NCI-H2029 (cell line): ENCODE measurements at places on chromosomes 6 and 20.
A peak's percentile ranks its signal among the peaks of the same experiment; 100 is the strongest.

GRCh38 chr6:116405652-116406356 lies 35.1 kb downstream of the DSE start:
- DNase-seq = no peak

- no peak for DNase-seq
These were observed 162.8 kb downstream of the TENT5A start for GRCh38 chr6:81589465-81590313.

- DNase-seq = peak; percentile 94
These were observed 84.3 kb upstream of the TMEM181 start for GRCh38 chr6:158475344-158476302.

DNA sequence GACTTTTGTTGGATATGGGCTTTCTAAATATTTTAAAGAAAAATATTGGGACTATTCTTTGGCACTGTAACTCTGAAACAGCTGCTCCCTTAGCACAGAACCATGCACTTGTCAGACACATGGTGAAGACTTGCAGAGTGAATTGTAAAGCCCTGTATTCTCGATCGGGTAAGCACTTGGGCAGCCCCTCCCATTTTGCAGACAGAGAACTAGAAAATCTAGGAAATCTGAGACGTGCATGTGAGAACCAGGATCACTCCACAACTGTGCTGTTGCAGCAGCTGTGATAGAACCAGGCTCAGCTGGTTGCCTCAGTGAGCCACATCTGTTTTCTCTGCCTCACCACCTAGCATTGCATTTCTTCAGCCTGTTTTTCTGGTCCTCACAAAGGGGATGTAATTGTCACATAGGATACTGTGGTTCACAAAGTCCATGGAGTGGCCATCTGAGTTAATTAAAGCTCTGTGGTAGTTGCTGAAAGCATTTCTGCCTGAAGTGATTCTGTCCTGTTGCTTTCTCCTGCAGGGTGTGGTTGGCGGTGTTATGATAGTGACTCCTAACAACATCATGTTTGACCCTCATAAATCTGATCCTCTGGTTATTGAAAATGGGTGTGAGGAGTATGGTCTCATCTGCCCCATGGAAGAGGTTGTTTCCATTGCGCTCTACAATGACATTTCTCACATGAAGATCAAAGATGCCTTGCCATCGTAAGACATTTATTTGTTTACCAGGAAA lies 71.8 kb upstream of the HINT3 start:
- no peak for DNase-seq

DNA sequence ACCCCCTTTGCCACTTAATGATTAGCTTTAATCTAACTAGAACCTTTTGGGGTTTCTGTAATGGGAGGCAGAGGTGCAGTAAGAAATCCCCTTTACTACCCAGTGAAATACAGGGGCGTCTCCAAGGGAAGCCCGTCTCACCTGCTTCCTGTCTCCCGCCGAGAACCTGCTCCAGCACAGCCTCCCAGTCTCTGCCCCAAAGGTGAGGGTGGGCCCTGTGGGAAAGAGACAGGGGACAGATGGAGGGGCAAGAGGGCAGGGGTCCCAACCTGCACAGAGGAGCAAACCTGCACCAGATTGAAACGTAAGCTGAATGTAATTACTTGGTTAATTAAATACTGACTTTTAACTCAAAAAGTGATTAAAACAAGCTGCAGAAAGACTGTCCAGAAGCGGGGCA lies 474.2 kb upstream of the SULF2 start:
- DNase-seq = no peak

GRCh38 chr6:151060096-151060765 lies 179.5 kb upstream of the AKAP12 start:
- DNase-seq = no peak

DNA sequence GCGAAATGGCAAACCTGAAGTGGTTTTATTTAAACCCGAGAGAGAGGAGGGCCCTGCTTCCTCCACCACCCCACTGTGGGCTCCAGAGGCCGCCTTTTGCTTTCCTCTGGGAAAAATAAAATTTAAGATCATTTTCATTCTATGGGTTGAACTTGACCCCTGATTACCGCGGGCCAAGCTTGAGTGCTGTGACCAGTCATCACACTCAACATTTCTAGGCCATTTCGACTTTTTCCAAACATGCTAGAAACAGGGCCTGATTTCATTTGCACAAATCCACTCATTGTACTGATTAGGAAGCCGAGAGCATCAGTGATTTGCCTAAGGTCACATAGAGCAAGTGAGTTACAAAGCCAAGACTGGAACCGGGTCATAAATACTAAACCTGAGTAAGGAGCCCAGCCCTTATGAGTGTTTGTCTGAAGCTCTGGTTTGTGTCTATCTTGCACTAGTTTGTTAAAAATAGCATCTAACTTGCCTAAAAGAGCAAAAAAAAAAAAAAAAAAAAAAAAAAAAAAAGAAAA lies 179.7 kb downstream of the DLL1 start:
- no peak for DNase-seq

DNA sequence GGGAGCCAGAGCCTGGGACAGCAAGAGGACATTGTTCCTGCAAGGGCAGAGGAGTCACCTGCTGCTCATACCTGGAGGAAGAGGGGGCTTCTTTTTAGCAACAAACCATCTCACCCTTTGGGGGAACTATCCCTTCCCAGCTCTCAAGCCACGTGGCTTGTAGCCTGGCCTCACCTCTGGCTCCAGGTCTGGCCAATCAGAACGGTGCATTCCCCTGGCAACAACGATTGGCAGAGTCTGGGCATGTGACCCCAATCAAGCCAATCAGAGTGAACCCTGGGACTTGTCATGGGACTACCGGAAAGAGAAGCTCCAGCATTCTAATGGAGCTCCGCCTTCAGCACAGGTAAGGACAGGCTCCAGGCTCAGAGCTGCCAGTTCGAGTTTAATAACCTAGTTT lies 33.6 kb downstream of the KCNB1 start:
- DNase-seq = no peak

DNA sequence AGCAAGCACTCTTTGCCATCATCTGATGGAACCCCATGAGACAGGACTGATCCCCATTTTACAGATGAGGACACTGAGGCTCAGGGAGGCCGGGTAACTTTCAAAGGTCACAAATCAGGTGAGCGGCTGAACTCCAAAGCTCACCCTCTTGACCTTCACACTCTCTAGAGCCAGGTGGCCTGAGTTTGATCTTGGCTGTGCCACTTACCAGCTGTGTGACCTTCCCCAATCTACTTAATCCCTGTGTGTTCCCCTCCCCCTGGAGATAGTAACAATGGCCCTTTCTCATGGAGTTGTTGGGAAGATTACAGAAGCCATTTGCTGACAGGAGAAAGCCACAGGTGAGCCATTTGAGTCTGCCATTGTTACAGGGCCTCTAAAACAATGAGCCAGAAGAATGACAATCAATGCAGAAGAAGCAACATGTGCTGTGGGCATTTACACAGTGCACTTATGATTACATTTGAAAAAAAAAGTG lies 34.5 kb downstream of the BMP7 start:
- no peak for DNase-seq

GRCh38 chr6:135647521-135647920 lies 150.0 kb upstream of the AHI1 start:
- no peak for DNase-seq

DNA sequence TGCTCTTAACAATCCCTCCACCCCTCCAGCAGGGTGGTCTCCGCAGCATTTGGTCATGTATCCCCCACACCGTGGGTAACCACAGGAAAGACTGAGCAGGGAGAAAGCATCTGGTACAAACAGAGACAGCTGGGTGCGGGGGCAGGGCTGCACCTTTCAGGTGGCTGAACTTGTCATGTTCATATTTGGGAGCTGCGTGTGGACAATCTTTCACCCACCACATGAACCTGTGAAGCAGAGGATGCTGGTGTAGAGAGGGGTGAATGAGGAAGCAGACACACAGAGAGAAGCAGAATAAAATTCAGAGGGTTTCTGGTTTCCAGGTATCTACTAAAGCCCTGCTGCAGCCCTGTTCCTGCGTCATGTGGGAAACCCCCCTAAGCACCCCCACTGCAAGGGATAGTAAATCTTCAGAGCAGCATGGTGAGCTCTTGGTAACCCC lies 8.9 kb downstream of the GFOD1 start:
- DNase-seq = no peak

GRCh38 chr6:37480118-37480736 lies 19.5 kb downstream of the CCDC167 start:
- no peak for DNase-seq

GRCh38 chr6:116102873-116103272 lies 2.2 kb downstream of the NT5DC1 start:
- no peak for DNase-seq

DNA sequence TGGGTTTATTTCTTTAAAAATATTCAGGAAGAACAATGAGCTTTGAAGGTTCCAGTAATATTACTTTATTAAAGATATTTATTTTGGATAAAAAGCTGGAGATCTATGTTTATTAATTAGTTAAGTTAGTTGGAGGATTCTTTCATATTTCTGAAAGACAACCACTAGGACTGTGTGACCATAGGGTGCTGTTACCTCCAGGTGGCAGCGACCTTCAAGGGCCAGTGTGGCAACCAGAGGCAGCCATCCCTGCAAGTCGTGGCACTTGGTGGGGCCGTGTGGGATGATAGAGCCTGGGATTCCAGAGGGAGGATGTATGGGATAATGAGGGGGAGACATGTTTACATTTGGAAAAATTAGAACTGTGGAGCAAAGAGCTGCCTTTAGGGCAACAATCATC lies 95.5 kb upstream of the SCP2D1 start:
- DNase-seq = no peak

DNA sequence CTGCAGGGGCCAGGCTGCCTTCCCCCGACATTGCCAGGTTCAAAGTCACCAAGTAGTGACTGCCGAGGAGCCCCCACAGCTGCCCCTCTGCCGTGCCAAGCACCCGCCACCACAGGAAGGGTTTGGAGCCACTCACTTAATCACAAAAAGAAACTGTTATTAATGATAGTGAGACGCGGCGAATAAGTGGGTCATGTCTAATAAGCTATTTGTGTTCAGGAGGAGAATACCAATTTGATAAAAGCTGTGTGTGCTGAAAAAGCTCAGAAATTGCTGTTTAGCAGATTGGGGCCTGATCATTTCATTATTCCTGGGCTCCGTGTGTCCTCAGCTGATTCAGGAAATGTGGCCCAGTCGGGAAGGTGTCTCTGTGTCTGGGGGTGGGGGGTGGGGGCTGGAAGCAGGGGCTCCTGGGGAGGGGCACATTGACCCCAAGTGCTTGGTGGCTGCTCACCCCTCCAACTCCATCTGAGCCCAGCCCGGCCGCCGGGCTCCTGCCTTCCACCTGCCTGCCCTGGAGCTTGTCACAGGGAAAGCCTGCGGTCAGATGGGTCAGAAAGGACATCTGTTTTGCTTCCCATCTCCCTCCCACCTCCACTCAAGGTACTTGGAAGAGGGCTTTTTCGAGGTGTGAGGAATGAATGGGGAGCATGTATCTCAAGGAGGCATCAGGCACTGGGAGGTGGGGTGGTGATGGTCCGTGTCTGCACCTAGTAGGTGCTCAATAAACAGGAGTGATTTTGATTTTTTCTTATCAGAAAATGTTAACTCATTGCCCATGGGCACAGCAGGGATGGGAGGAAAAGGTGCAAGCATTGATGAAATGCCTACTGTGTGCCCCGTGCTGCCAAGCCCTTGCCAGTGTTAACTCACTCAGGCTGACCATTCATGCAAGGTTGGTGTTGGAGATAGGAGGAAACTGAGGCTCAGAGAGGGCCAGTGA lies 3.0 kb downstream of the VSTM2L start:
- DNase-seq = no peak

DNA sequence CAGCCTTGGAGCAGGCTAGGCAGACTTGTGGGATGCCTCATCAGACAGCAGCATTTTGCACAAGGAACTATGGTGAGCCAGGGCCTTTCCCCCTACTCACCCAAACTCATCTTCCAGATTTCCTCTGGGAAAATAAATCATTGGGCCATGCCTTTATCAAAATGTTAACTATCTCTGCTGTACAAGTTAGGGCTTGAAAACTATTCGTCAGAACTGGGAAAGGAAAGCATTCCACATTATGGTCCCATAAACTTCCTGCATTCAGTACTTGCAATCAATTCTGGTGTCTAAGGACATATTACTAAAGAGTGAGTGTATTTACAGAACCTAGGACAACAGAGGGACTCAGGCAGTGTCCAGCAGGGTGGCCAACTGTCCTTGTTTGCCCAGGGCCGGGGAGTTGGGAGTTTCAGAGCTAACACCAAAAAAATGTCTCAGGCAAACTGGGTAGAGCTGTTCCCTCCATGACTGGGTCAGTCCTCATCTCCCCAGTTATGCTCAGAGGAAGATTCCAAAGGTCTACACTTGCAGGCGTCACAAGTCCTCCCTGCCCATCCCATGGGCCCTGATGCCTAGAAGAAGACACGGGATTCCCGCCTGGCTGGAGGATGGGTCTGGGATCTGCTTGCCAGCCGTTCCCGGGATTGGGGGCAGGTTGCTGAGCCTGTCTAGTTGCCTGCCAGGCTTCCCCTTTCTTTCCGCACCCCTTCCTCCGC lies 72.2 kb downstream of the SLC22A3 start:
- no peak for DNase-seq

DNA sequence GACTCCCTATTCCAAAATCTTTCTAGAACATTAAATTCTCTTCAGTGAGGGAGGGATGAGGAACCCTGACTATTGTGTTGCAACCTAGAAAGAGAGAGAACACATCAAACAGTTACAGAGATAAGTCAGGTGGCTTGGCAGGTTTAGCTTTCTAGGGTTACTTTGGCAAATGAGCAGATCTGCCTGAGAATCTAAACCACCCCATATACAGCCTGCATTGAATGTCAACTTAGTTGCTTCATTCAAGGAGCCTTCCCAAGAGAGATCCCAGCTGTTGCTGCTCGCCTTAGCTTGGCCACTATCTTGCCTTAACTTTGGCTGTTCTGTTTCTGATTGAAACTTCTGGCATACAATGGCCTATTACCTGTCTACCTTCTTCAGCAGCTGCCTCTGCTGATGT lies 74.7 kb upstream of the TCF21 start:
- no peak for DNase-seq

DNA sequence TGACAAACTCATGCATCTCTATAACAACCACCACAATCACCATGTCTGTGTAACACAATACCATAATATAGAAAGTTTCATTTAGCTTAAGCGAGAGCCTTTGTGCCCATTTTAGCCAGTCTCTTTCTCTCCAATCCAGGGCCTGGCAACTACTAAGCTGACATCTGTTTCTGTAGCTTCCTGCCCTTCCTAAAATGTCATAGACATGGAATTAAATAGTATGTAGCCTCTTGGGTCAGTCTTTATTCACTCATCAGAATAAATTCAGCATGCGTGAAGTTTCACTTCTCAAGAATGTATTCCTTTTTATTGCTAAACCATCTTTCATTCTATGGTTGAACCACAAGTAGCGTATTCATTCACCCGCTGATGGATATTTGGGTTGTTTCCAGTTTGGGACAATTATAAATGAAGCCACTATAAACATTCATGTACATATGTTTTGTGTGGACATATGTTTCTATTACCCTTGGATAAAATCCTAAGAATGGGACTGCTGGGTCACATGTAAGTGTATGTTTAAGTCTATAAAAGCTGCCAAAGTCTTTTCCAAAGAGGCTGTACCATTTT lies 1.7 kb upstream of the TREM2 start:
- no peak for DNase-seq
